ENCODE measurements at places on chromosomes 5 and 9.
A peak's percentile ranks its signal among the peaks of the same experiment; 100 is the strongest.

GRCh38 chr5:1477341-1477740, 32.1 kb upstream of the SLC6A3 start:
- DNase-seq, result no peak

- DNase-seq, result no peak
These were observed 36.9 kb upstream of the ANKRD55 start for GRCh38 chr5:56270058-56270457.

- DNase-seq, result peak; percentile 14
These were observed 79.4 kb downstream of the WWC1 start for GRCh38 chr5:168370831-168371230.

- no peak for DNase-seq
These were observed 246.0 kb upstream of the NUDT12 start for GRCh38 chr5:103808464-103809106.

DNA sequence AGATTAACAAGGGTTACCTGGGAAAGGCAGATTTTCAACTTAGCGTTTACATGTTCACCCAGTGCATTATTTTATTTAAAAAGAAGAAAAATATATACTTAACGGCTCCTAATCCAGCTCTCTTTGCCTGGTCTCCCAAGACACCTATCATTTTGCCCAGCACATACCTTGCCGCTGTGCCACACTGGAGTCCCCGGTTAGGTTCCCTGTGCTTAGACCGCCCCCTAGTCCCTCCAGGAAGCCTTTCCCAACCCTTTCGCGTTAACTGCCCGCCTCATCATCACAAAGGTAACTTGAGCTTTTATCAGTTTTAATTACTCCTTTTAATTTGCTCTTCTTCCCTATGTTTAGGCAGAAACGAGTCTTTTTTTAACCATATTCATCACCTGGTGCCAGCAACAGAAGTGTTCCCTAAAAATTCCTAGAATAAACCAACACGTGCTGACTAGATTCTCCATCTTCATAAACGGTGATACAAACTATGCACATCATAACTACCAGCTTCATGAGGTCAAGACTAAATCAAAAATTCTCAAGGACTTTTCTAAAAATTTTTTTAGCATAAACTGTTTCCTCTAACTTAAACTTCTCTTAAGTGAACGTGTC, 19.7 kb downstream of the DNAJA1 start:
- peak; percentile 53 for DNase-seq

- DNase-seq, result peak; percentile 90
These were observed 21.7 kb downstream of the SLC9A3 start for GRCh38 chr5:502325-503079.

- DNase-seq, result no peak
These were observed 188.9 kb downstream of the TENT4A start for GRCh38 chr5:6902094-6902493.

DNA sequence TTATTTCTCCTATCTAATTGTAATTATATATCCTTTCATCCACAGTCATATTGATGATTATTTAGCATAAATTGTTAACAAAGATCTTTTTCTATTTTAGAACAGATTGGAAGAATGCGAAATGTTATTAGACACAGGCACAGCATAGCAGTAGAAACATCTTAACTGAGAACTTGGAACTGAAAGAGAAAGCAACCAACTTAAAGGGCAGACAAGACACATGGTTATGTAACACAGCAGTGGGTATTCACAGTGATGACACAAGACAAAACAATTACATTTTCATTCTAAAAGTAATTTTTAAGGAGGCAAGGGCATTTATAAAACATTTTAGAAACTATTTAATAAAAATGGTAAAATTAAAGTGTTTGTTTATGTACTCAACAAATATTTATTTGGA, 57.7 kb upstream of the MEF2C start:
- DNase-seq, result no peak

DNA sequence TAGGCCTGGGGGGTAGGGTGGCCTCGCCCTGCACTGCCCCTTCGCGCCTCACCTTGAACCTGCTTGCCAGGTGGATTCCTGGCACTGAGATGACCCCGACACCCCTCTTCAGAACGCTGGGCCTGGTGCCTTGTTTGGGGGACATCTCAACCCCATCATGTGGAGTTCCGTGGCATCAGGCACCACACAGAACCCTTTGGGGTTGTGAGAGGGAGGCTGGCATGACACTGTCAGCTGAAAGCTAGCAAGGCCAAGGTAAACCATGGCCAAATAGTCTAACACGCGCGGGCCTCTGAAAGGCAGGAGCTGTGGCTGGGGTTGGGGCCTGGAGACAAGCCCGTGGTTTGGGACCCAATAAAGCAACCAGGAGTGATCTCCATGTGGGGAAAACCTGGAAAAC, 163.2 kb downstream of the FSTL4 start:
- DNase-seq, result no peak

- no peak for DNase-seq
These were observed 3.1 kb upstream of the ZER1 start for GRCh38 chr9:128774804-128775203.

DNA sequence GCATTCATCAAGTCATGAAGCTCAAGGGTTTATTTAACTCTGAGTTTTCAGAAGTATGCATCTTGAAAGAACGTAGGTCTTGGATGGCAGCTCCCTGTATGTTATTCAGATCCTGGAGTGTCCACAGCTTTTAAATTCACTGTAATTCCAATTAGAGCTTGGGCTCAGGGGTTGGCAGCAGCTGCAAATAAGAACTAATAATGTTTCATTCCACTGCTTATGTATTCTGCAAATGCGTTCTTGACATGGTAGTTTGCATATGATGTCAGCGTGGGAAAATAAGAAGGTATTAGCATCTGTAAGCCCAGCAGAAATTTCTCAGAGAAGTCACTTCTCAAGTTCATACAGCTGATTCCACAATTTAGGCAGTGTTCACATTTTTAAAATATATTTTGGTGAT, 58.4 kb downstream of the RORB start:
- DNase-seq, result no peak

- DNase-seq, result no peak
These were observed 29.1 kb downstream of the ADAMTS2 start for GRCh38 chr5:179316111-179316551.

- no peak for DNase-seq
These were observed 23.4 kb downstream of the ARSB start for GRCh38 chr5:78961743-78962142.

GRCh38 chr5:125196481-125197111, 450.2 kb upstream of the ZNF608 start:
- DNase-seq, result peak; percentile 61

GRCh38 chr9:102995033-102995432, at the start of gene CYLC2:
TSS of gene CYLC2 (plus strand) at chr9:102995333. CDS start at chr9:102995381, 48 bp downstream.
- DNase-seq, result no peak

GRCh38 chr9:86975606-86976005, 28.3 kb upstream of the GAS1 start:
- DNase-seq, result no peak

DNA sequence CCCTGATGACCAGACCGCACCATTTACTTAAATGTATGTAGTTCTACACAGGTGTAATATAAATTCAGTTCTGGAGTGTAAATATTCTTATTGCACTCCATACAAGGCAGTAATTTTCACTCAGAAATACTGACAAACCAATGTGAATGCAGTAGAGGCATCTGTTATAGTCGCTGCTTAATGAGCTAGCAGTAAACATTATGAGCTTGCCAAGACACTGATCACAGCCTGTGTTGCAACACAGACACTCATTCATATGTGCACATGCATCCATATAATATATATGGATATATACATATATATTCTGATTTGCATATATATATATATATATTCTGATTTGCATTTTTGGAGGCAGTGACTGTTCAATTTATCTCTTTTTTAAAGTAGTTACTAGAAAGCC, 435.1 kb upstream of the ST8SIA4 start:
- no peak for DNase-seq

- DNase-seq, result no peak
These were observed 92.4 kb upstream of the CXCL14 start for GRCh38 chr5:135671052-135671705.

- no peak for DNase-seq
These were observed 125.3 kb upstream of the MARCHF11 start for GRCh38 chr5:16304846-16305245.

- no peak for DNase-seq
These were observed 206.3 kb downstream of the PBX3 start for GRCh38 chr9:125953314-125954019.

DNA sequence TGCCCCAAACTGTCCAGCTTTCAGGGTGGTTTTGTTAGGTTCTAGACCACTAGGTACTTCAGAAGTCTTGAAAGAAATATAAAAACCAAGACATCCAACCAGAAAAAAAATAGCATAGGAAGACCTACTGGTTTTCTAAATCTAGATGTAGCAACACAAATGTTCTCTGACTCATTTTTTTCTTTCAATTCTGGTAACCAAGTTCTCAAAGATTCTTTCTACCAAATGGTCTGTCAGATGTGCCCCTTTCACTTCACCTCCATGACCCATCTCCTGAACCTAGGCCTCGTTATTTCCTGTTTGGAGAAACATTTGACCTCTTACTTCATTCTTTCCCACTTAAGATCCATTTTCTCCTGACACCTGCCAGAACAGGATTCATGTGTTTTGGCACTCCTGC, 355.3 kb downstream of the KIAA0825 start:
- no peak for DNase-seq

GRCh38 chr5:118994595-118994994, 6.2 kb upstream of the DTWD2 start:
- DNase-seq, result no peak

GRCh38 chr5:174074369-174074768, 28.9 kb downstream of the NSG2 start:
- DNase-seq, result no peak

DNA sequence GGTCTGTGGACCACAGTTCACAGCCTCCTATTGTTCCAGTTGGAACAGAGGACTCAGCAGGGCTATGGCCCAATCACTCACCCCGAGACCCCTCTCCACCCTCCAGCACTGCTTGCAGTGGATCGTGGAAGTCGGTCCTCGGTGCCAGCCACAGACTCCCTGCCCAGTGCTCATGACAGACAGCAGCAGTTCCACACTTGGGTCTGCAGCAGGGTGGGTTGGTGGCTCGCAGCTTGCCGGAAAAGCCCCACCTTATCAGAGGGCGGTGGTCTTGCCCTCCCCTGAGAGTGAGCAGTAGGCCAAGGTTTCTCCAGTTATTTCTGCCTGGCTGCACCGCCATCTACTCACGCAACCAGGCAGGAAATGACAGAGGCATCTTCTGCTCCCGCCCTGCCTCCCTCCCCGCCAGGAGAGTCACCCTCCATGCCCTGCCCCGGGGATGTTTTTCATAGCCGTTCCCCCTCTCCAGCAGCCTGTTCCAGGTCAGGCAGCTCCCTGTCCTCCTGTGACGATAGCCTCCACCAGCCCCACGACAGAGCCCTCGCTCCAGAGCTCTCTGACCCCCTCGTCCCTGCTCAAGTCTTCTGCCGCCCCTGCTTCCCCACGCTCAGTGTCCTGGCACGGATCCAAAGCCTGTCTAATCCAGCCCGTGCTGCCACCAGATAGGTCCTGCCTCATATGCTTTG, 34.5 kb downstream of the UNC5A start:
- no peak for DNase-seq

GRCh38 chr9:2418619-2419018, 203.0 kb upstream of the VLDLR start:
- DNase-seq, result peak; percentile 90

GRCh38 chr9:93245437-93245970, 61.6 kb downstream of the WNK2 start:
- DNase-seq, result no peak

GRCh38 chr5:127170918-127171600, 97.8 kb upstream of the C5orf63 start:
- DNase-seq, result no peak

- no peak for DNase-seq
These were observed 170.5 kb downstream of the TLE4 start for GRCh38 chr9:79742110-79742721.

GRCh38 chr9:99181206-99181605, 40.5 kb downstream of the ALG2 start:
- no peak for DNase-seq

DNA sequence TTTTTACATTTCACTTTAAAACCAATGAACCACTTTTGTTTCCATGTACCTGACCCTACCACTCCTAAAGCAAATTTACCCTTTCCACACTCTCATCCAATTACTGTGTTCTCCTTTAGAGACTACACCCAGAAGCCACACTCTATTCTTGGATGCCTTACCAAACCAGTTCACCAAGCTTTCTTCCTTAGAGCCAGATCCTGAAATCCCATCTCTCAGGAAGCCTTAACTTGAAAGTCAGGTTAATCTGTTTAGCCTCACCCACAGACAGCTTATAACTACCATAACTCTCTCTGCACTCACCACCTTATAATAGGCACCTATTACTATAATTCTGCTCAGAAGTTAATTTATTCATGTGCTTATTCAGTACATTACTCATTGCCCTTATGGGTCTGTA, 4.3 kb downstream of the CSNK1A1 start:
- peak; percentile 6 for DNase-seq

GRCh38 chr5:95441636-95442035, 50.5 kb downstream of the FAM81B start:
- DNase-seq, result no peak

DNA sequence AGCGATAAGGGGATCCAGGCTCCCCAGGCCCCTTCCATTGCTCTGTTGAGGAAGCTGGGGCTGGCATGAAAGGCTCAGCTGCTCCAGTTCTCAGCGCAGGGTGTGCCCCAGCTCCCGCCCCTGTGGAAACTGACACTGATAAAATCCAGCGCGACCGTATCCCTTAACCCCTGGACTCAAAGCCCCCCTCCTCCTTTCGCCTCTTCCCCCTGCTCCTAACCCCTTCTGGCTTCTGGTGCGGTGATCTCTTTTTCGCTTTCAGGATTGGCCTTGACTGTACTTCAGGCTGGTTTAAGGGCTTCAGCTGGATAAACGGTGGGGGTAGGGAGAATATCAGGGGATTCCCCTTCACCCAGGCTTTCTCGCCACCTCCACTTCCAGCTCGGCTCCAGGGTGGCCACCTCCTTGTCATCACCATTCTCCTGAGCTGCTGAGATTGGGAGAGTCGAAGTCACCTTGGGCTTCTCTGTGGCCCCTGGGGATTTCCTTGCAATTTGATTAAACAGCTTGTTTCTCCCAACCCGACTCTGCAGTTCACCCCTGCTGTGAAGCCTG, 843 bp downstream of the BSPRY start:
- peak; percentile 30 for DNase-seq
